Activated CD4-positive, alpha-beta T cell treated with anti-CD3 and anti-CD28 coated beads, Interleukin-2, amount 50 U/mL, for 48 hours (primary cell): ENCODE measurements at places on chromosomes 1 and 21.

GRCh38 chr1:32035119-32035518 is 21.5 kb downstream of the KHDRBS1 start:
- no peak for DNase-seq

- DNase-seq, result no peak
Observed at GRCh38 chr1:227255086-227255732, 63.1 kb downstream of the CDC42BPA start.

- DNase-seq, result no peak
Observed at GRCh38 chr1:205309741-205310140, 11.8 kb downstream of the NUAK2 start.

DNA sequence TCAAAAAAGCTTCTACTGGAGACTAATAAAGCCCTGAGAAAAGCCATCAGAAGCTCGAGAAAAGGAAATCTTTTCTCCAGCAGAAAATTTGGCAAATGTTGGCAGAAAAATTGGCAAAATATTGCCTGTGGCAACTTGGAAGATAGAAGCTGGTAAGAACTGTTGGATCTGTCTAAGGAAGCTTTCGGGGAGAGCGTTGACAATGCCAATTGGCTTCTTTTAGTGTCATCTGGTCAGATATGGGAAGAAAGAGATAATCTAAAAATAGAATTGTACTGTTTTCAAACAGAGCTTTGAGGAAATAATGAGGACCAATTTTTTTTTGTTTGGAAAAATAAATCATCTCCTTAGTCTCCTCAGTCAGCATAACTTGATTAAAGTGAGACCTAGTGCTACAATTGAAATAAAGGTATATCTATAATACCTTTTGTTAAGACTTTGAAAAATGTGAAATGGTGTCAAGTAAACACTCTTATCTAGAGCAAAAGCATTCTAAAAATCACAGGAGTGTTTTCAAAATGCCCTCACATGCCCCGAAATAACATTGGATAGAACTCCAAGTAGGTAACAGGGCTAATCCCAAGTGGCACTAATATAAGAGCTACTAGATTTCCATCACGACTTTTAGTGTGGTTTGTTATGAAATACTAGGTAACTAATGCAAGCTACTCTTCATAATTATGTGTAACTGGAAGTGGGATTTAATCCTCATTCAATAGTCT is 882.2 kb upstream of the B3GALT2 start:
- DNase-seq, result no peak

DNA sequence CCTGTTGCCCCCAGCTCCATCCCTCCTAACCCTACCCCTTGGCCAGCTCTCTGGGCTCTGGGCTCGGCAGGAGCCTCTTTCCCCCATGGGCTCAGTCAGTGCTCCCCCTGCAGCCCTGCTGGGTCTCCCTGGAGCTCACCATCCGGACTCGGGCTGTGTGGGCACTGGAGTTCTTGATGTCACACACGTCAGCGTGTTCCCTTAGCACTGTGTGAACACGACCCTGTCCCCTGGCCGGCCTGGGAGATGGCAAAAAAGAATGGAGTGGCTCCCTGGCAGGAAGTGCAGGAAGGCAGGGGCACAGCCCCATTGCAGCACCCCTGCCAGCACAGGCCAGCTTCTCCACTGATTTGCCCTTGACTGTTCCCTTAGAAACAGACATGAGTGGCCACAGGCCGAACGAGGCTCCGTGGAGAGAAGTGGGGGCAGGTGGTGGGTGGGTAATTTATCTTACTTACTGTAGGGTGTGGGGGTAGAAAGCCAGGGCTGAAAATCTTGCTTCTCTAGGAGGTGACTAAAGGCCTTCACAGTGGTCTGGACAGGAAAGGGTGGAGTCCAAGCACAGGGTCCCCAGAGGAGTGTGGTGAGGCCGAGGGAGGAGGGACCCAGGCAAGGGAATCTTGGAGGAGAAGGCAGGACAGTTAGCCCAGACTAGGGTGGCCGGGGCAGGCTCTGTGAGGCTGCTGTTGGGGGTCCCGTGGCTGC is 381.7 kb upstream of the VAMP3 start:
- DNase-seq, result no peak

- DNase-seq, result no peak
Observed at GRCh38 chr1:102241431-102242338, 245.0 kb upstream of the OLFM3 start.

- DNase-seq, result no peak
Observed at GRCh38 chr1:20125100-20125499, 5.8 kb upstream of the PLA2G2D start.

GRCh38 chr1:23588749-23589548 is 29.6 kb upstream of the ID3 start:
- no peak for DNase-seq

DNA sequence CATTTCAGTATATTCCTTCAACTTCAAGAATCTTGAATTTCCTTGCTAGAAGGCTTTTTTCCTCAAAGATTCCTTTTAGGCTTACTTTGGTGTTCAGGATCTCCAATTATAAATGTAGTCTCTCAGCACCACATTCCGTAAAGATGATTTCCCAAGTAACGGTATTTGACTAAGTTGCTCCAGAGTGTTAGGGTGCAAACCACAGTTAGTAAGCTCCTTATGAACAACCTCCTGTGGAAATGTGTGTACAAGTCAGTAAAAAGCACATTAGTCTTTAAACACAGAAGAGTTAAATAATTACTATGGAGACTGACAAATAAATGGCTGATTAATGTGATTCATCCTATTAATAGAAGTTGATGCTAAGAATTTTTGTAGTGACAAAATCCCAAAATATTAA is 10.3 kb downstream of the DONSON start:
- no peak for DNase-seq

DNA sequence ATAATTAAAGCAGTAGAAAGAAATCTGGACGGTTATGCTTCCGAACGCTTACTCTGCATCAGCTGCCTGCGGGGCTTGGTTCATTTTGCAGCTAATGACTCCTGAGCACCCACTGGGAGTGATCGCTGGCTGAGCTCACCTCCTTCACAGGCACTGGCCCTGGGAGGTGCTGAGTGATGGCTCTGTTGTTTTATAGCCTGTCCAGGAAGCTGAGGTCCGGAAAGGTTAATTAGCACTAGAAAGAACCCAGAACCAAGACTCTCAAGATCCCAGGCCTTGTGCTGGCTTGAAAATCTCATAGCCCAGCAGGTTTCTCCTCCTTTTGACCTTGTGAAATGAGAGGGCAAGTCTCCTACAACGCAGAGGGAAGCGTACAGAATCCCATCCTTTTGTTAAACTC is 226.2 kb downstream of the AJAP1 start:
- no peak for DNase-seq

- no peak for DNase-seq
Observed at GRCh38 chr1:112702067-112702395, 4.9 kb downstream of the RHOC start.

DNA sequence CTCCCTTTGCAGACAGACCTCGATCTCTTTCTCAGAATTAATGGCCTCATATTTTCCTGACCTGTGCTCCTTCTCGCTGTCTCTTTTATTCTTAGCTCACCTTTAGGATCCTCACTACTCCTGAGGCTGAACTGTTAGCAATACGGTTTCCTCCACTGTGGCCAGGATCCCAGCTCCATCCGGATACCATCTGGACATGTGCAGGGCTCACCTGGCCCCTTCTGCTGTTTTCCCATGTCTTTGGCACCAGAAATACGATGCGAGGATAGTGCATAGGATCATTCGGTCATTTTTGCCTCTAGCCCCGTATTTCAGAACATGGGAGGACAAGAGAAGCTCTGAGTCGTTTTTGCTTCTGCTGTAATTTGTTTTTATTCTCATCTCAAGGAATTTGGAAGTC is 108.5 kb upstream of the KIF26B start:
- DNase-seq, result no peak

DNA sequence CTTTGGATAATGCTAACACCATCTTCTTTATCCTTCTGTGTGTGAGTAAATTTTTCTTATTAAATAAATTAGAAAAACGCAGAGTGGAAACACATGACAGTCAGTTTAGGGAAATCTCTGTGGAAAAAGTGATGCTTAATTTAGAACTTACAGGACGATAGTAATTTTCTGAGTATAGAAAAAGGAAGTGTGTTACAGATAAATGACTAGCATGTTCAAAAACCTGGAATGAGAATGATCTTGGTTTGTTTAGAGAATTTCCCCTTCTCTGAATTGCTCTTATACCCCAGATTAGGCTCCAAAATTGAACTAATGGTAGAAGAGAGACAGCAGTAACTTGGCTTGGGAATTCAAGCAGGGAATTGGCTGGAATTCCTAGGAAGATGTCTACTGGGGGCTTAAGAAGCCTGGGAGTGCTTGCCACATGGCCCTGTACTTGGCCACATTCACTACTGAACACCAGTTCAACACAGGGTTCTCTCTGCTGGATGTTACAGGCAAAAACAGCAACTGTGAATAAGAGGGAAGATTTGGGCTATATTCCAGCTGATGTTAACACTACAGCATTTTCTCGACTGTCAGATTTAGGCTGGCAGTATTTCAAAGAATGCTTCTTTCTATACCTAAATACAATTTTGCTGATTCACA is 1004.2 kb downstream of the TTLL7 start:
- no peak for DNase-seq

DNA sequence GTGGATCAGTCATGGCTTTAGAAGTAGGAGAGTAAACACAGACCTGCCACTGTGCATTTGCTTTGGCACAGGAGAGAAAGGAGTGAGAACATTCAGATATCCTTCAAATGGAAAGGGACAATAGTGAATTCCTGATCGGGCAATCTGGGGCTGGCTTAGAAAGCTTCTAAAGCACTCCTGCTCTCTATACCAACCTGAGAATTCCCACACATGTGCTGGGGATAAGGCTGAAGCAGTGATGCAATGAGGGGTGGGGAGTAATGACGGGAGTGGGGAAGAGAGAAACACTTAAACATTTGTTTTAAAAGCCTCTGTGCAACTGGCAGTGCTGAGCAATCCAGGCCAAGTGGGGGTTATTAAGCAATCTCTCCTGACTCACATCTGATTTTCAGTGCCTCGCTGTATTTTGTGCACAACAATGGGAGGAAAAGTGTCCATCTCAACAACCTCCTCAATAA is 108.8 kb downstream of the KIAA0319L start:
- no peak for DNase-seq

DNA sequence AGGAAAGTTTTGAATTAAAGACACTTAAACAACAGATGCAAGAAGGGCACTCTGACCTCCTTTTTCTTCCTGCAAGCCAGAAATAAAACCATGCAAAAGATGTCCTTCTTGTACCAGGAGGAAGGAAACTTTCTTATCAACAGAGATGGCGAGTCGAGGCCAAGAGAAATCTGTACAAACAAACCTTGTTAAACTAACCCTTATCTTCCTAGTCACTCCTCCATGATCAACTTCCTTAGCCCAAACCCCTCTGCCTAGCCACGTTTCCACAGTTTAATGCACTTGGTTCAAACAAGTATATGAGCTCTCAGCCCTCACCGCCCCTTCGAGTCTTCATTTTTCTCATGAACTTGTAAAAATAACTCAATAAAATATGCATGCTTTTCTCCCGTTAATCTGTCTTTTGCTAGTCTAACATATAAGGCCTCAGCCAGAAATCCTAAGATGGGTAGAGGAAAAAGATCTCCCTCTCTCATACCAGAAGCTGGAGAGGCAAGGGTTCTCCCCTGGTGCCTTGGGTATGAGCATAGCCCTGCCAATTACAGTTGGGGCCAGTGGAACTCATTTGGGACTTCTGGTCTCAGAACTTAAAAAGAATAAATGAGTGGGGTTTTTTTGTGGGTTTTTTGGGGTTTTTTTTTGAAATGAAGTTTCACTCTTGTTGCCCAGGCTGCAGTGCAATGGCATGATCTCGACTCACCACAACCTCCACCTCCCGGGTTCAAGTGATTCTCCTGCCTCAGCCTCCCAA is 141.7 kb upstream of the SOD1 start:
- DNase-seq, result no peak

- no peak for DNase-seq
Observed at GRCh38 chr1:62356257-62356835, 37.1 kb upstream of the KANK4 start.

DNA sequence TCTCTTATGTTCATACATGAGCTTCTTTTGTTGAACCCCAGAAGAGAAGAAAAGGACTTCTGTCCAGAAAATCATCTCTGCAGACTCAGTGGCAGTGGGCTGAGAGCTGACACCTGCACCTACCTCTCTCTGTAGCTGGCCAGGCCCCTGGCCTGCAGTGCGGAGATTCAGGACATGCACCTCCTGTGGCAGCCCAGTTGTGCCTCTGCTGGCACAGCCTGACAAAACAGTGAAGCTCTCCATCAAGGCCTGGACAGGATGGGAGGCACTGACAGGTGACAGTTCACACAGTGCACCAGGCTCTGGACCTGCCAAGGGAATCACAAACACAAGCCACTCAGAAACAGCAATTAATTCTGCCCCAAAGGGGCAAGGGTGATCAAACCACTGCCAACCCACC is 88.8 kb downstream of the TGFBR3 start:
- DNase-seq, result no peak

DNA sequence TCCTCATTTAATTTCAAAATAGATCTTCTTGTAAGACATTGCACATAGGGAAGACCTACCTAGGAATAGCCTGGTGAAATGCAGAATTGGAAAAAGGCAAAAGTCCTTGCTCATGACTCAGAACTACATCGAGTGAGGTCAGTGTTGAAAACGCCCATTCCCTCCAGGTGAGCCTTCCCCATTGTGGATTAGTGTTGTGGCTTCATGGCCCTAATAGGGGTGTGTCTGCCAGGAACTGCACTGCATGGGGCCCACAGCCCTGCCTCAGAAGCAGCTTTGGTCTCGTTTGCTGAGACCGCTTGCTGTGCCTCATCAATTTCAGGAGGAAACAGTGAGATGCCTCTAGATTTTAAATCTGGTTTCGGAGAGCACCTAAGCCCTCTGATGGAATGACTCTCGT is 17.0 kb downstream of the TFF3 start:
- DNase-seq, result no peak

GRCh38 chr1:161084597-161084988 is 4.8 kb downstream of the NECTIN4 start:
- DNase-seq, result no peak
